ENCODE measurements at places on chromosomes 12 and 14.

DNA sequence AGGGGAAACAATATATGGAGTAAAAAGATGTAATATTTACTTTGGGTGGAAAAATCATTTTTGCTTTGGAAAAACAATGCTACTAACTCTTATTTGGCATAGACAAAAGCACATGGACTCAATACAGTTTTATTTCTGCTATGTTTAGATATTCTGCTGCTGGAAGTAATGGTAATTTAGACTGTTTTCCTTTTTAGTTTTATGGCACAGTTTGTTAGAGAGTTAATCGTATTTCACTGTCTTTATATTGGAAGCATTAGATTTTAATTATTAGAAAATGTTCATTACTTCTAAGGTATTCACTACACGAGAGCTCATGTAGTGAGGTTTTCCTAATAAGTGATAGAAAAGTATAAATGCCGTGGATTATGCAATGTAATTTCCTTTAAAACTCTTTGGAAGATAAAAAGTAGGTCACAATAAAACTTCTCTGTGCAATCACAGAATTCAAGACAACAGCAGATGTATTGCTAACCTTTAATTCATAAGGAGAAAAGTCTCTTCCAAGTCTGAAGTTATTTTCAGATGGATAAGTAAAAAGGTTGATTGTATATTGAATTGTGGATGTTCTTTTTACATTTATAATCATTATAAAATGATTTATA is 851.8 kb downstream of the TMTC2 start:
- no peak for DNase-seq

DNA sequence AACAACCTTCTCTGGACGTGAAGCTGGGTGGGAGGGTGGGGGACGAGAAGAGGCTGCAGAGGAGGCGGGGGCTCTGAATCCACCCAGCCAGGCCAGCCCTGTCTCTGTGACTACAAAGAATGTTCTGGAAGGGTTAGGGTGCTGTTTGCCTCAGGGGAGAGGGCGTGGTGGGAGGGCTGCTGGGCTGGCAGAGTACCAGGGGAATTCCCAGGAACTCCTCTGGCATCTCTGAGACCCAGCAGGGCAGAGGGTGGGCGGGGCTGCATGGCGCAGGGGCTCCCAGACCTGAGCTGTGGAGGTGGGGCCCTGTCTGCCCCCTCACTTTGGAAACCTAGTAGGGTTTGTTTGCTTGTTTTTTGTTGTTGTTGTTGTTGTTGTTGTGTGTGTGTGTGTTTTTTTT is 45.5 kb upstream of the FZD10 start:
- DNase-seq, result no peak

- no peak for DNase-seq
These were observed 99.8 kb upstream of the DIO2 start for GRCh38 chr14:80310938-80311750.

DNA sequence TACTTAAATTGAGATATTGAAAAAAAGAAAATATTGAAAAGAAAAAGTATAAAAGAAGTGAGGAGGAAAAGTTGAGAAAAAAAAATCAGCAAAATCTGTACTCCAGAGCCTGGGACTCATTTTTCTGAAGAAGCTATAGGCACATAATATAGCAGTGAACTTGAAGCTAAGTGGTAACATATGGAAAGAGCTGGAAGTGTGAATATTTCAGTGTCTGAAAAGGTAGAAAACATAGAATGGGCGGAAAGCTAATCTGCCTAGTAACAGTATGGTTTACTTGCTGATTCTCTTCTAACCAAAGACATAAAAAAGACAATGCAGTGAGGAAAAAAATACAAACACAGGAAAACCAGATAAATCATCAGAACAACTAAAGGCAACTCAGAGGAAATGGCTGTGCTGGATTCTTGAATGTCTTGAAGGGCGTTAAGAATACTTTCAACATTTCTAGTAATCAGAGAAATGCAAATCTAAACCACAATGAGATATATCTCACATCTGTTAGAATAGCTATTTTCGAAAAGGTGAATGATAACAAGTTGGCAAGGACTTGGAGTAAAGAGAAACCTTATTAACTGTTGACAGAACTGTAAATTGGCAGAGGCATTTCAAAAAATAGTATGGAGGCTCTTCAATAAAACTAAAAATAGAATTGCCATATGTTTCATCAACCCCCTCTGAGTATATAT is 784.6 kb downstream of the LRFN5 start:
- no peak for DNase-seq

- DNase-seq, result no peak
These were observed 34.1 kb downstream of the NDUFA12 start for GRCh38 chr12:94969424-94969823.

DNA sequence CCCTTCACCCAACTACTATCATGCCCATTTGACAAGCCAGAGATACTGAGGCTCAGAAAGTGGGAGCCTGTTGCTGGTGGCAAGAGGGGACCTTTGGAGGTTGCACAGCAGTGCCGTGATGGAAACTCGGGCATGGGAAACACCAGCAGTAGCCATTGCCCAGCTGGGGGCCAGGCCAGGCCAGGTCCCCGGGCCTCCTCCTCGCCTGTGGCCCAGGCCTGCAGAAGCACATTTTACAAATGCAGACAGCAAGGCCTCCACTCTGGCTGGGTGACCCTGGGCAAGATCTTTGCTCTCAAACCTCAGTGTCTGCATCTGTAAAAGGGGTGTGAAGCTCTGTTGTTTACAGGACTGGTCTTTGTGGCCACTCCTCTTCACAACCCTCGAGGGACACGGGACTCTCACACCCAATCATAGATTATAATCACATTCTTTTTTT is 4.5 kb upstream of the SH2B3 start:
- no peak for DNase-seq

- no peak for DNase-seq
These were observed 2.6 kb downstream of the EGLN3 start for GRCh38 chr14:33948145-33948868.

GRCh38 chr14:24885410-24885913 is 164.5 kb downstream of the STXBP6 start:
- no peak for DNase-seq

- no peak for DNase-seq
These were observed 10.7 kb downstream of the LGMN start for GRCh38 chr14:92737619-92738188.
